Germinal center (tissue), 1 donor: ENCODE measurements at places on chromosomes 3 and 15.

- DNase-seq, result no peak
These were observed 42.1 kb downstream of the MINAR1 start for GRCh38 chr15:79474252-79474651.

DNA sequence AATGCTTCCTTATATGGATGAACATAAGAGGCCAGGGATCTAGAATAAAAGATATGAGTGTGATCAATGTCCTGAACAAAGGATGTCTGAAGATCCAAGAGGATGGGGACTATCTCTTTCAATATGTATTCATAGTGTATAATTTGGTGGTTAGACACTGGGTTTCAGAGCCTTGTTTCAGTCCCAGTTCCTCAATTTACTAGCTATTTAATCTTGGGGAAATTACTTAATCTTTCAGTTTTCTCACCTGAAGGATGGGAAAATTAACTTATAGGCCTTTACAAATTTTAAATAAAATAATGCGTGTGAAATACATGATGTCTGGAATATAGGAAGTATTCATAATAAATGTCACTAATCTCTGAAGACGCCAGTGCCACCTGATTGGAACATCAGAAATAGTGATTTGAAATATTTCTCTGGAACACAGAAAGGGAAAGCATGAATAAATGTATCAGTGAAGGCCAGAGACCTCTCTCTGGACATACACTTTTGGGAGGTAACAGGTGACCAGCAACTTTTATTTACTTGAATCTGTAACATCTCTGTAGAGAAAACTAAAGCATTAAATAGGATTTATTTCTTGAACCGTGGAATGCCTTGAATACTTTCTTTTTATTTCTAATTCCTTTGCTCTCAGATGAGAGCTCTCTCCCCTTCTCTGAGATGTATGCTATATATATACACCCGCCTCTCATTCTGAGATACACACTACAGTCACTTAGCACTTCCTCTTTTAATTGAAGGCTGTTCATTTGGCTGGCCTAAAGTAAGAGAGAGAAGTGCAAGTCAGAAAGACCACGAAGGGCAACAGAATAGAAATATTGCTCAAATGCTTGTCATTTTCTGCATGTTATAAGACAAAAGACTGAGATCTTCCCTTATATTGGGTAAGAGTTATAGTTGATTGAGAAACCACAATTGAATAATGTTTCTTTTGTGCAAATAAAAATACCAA lies 407.1 kb downstream of the LSAMP start:
- DNase-seq, result peak; percentile 47

GRCh38 chr3:160671231-160671630 lies 5.7 kb upstream of the ARL14 start:
- DNase-seq, result no peak

DNA sequence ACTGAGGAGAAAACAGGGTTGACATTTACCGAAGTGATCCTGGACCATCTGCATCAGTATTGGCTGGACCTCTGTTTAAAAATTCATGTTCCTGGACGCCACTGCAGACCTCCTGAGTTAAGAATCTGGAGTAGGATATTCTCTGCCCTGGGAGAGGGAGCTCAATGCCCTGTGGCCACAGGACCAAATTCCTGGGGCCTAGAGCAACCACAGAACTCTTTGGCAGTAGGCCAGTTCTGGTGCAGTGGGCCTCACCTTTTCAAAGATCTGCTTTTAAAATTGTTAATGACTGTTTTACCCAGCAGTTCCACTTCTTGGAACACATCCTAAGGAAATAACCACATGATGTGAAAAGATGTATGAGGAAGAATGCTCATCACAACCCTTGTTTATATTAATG lies 133.3 kb upstream of the ADPGK start:
- DNase-seq, result no peak

DNA sequence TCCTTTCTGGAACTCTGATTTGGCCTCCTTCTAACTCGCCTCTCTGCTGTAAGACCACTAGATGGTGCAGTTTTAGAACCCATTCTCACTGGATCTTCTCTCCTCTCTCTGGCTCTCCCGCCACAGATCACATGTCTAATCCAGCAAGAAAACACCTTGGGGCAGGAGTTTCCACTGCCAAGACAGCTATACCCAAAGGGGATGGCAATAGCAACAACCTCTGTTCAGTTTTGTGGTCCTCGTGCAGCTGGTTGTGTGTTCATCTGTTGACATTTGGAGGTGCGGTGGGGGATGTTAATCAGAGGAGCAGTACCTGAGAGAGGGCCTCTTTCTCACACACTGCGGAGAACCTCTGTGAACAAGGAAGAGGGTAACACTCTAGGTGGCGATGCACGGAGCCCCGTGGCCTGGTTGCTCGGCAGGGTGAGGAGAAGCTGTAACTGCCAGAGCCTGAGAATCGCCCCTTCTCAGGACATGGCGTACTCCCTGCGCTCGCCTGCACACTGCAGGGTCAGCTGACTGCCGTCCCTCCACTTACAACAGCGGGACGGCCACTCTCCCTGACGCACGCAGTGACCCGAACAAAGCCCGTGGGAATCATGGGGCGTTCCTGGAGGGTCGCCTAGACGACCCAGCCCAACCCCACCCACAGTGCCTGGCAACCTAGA lies at the start of gene TEX55:
TEX55 (plus strand) TSS at position 666 of the 668 bp plus-strand sequence. CDS start 25 bp downstream, outside the sequence.
- DNase-seq, result peak; percentile 17

DNA sequence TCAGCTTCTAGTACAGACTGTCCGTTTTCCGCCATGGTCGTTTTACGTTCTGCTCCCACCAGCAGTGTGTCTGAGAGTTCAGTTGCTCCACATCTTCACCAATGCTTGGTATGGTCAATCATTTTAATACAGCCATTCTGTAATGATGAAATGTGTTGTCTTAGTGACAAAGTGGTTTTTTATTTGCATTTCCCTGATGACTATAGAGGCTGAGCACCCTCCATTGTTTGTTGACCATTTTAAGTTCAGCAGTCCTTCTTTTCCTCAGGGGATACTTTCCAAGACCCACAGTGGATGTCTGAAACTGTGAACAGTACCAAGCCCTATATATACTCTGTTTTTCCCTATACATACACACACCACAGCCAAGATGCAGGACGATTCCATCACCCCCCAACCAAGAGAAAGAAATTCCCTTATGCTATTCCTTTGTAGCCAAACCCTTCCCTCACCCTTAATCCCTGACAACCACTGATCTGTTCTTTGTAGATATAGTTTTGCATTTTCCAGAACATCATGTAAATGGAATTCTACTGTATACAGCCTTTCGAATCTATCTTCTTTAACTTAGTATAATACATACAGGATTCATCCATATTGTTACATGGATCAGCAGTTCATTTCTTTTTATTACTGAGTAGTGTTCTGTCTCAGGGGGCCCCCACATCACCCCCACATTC lies 55.9 kb downstream of the C3orf20 start:
- no peak for DNase-seq

DNA sequence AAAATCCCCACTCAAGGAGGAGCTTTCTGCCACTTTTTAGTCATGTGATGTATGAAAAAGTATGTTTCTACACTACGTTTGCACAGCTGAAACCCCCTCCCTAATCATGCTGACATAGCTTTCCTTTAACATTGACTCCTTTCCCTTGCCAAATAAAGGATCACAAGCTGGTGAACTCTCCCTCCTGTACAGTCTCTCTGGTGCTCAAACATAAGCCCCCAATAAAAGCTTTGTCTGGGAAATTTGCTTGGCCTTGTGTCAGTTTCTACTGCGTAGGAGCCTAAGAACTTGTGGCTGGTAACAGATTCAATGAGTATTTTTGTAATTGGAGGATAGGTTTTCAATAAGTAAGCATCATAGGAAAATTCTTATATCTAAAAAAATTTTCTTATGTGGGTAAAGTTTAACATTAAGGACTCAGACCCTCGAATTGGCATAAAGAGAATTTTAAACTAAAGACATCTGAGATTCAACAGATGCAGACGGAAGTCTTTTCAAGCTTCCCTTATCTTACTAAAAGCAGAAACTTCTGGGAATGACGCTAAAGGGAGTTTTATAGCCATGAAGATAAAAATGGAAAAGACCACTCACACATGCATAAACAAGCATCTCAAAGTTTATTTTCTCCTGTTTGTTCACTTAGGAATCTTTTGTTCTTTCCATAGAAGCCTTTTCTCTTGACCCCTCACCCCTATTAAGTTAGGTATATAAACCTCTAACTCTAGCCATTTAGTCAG lies 44.1 kb upstream of the P2RY1 start:
- no peak for DNase-seq

DNA sequence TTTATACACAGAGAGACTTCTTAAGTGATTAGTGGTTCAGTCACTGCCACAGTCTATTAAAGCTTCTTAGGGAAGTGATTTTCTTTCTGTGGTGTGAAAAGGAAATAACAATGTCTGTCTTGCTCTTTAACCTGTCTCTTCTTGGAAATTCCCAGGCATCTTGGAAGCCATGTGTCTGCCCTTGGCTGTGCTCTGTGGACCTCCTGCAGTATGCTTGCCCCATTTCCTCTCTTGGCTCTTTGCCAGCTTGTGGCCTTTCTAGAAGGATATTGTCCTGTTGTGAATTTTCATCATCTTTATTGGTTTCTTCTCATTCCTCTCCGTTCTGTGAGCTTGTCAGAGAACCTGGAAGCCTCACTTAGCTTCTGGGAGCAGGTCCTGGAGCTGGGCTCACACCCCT lies 338.4 kb upstream of the C2CD4B start:
- DNase-seq, result no peak

DNA sequence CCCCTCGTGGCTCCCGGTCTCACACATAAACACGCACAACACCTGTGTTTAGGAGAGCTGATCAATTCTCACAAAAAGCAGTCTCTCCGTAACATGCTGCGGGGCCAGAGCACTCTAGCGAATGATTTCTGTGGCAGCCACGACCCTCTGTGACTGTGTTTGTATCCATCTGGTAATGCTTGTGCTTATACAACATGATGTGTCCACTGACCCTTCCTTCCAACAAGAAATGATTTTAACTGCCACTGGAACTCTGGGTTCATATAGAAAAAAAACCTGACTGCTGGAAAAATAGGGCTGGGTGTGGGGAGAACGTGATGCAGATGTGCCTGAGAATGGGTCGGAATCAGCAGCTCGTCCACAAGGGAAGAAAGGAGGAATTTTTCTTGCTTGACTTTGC lies 410.2 kb downstream of the GAP43 start:
- no peak for DNase-seq

DNA sequence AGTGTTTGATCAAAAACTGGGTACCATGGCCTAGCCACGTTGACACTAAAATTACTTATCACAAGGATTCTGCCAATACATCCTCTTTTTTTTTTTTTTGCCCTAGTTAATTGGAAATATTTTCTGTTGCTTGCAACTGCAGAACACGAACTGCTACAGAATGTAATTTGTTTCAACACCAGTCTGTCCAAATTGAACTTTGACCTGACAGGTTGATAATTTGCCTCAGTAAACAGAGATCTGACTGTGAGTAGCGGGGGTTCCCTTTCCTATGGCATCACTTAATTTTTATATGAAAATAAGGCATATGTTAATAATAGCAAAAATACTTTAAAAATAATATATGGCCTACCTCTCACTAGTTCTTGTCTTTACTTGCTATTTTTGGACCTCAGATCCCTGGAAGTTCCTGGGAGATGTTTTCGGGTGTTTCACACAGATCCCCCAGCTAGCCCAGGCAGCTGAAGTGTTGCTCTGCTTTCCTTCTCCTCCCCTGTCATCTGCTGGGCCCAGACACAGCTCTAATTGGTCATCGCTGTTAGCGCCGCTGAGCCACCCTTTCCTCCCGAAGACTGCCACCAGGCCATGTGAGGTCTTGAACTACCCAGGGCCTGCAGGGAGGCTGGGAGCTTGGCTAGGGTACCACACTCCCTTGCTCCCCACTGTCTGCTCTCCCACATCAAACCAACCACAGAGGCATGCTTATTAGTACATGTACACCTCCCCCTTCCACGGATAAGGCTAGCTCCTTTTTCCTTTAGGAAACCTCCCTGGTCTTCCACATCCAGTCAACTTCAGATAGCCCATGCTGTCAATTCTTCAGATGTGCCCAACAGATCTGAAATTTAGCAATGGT lies 89.8 kb upstream of the RNF7 start:
- DNase-seq, result no peak

GRCh38 chr3:114231616-114232015 lies 5.8 kb downstream of the ZNF80 start:
- DNase-seq, result no peak

- no peak for DNase-seq
These were observed 11.9 kb upstream of the TM4SF4 start for GRCh38 chr3:149462581-149463011.

DNA sequence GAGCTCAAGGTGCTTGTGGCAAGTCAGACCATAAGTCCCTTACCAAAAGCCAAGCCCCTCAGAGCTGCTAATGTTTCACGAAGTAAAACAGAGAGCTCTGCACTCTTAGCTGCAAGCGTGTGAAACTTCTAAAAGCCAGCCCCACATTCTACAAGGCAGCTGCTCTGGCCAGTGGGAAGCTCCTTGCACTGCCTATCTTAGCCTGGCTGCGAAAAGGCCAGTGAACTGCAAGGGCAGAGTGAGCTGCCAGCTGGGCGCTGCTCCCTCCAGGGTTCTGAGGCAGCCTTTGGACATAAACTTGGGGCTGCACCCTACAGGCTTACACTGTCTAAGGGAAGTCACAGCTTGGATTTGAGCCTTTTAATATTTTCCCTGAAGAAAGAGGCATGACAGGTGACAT lies 2.2 kb upstream of the MUSTN1 start:
- no peak for DNase-seq

DNA sequence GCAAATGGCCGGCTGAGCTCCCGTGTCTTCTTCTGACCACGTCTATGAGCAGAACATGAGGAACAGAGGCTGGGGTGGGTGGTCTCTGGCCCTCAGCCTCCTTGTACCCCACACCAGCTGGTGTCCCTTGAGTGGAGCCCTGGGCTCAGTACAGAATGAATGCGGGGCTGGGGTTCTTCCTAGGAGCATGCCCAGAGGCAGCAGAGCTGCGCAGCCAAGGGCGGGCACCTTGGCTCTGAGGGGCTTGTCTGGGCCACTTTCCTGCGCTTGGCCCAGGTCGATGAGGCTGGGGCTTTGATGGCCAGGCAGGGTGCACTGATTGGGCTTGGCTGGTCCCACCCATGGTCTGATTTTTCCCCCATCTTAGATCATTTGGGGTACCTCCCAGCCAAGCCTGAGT lies 6.4 kb downstream of the SCN5A start:
- no peak for DNase-seq

GRCh38 chr15:55222588-55222987 lies 25.8 kb upstream of the RSL24D1 start:
- peak; percentile 54 for DNase-seq

- DNase-seq, result no peak
These were observed 79.6 kb upstream of the SLC6A6 start for GRCh38 chr3:14322667-14323295.

DNA sequence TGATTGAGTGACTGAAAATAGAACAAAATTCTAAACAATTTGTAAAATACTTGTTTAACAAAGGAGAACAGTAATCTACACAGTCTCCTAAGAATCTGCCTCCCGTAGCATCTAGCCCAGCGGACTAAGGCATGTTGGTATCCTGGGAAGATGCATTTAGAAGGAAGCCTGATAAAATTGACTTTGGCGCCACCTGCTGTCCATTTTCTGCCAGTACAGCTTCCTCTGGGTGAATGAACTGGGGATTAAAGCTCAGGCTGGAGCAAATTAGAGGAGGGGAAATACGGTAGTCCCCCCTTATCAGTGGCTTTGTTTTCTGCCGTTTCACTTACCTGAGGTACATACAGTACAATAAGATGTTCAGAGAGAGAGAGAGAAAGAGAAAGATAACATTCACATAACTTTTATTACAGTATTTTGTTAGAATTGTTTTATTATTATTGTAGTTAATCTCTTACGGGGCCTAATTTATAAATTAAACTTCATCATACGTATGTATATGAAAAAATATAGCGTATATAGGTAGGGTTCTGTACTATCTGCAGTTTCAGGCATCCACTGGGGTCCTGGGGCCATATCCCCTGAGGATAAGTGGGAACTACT lies 191.6 kb downstream of the GAP43 start:
- DNase-seq, result peak; percentile 55

- DNase-seq, result no peak
These were observed 47.9 kb downstream of the TNK2 start for GRCh38 chr3:195860456-195860855.
